Left colon (tissue), 2 donors: ENCODE measurements at places on chromosomes 2 and 18. TPM values are rescaled to one million over a fixed set of nuclear protein-coding genes. Genes with fewer than 3 reads are reported as not detected.

MYL12A gene
- 520 TPM for total RNA-seq

LRRC30 gene
- not detected for total RNA-seq

CD8B2 gene
- total RNA-seq = 0.08 TPM

CRYBA2 gene
- total RNA-seq = 4.1 TPM

CDCA7 gene
- 22.8 TPM for total RNA-seq

GRCh38 chr2:207311316-207312005, 145.7 kb upstream of the KLF7 start:
- DNase-seq = peak; percentile 44

DCDC2C gene
- not detected for total RNA-seq

DNA sequence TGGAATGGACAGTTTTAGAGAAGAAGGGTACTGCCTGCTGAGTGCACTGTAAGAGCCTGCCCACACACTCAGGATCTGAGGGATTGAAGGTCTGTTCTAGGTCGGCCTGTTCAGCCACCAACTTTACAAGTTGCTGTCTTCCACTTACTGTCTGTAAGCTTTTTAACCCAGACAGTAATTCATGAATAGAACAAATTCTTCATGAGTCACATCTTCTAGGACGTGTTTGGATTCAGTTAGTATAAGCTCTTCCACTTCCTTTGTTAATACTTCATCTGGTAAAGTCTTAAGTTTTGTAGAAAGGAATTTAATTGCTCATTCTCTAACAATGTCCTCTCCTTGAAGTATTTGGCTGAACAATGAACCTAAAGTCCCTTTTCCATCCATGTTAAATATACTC, 74.6 kb downstream of the PDE11A start:
- DNase-seq = no peak

UGT1A5 gene
- 2.1 TPM for total RNA-seq

DYNAP gene
- total RNA-seq = not detected

DNA sequence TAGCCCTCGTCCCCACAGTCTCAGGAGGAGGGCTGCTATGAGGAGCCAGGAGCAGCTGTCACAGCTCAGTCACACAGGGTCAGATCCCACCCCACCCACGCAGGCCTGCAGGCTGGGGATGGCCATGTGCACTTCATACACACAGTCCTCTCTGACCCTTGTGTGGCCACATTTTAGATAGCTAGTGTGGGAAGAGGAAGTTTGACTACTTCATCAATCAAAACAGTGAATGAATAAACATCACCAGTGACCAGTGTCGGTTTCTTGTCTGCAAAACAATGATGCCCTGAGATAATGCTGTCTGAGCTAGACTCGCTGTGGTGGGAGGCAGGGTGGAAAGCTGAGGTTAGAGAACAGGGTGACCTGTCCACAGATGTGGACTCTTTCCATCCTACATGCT, 107.1 kb downstream of the PIEZO2 start:
- no peak for DNase-seq

DNA sequence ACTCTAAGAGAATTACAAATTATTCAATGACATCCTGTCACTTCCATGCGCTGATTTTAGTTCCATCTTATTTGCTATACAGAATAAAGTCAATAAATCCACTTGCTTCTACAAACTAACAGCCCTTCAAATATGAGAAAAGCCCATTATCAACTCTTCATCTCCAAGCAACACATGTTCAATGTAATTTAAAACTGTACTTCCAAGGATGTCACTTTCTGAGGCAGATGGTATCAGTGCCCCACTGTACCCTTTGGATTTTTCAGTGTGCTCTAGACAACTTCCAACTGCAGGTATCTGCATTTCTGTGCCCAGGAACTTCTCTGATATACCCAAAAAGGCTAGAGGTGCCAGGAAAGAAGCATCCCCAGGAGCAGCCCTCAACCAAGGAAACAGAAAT, 87.6 kb downstream of the SMAD2 start:
- DNase-seq = no peak

- no peak for DNase-seq
Measured at GRCh38 chr2:204504594-204504993, 40.7 kb upstream of the PARD3B start.

DNA sequence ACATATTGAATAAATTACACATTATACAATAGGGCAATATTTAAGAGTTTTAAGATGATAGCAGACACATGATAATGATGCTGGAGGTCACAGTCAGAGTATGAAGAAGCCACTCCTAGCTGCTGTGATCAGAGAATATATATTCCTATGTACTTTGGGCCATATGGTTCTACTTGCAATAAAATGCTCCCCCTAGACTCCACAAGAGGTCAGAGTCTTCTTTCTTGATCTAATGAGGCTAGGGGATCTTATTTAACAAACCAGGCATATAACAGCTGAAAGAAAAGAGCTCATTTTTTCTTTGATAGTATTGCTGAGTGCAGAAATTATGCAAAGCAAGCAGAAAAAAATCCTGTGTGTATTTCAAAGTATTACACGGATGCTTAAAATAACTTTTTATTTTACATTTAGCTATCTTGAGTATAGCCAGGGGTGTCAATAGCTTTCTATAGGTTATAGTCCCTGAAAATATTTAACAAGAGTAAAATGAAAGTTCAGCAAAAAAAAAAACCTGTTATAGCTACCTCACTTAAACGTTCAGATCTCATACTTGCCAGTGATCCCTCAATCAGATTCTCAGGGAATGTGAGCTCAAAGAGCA, 748.7 kb upstream of the CHAC2 start:
- DNase-seq = no peak

DNA sequence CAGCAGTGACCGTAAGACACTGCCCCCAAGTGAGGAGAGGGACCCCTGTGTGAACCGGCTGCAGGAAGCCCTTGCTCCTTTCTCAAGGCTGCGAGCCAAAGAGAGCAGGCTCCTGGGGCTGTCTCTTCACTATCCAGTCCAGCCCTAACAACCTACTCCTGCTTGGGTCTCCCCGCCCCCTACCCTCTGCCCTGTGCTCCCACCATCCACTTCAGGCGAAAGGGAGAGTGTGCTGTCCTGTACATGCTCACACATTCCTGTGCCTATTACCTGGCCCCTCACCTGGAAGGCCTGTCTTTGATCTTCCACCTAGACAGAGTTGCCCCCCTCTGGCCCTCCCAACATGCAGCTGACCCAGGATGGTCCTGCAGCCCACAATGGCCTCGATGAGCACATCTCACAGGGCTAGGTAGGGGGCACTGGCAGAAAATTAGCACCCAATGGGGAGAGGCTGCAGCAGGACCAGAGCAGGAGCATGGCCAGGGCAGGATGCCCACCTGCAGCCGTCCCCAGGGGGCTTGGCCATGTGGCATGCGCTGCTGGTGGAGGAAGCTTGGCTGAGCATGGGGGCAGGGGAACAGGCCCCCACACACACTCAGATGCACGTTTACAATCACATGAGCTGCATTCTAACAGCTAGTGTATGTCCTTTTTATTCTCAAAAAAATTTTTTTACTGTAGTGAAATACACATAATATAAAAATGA, 93.5 kb downstream of the POLR1A start:
- DNase-seq = no peak

DNA sequence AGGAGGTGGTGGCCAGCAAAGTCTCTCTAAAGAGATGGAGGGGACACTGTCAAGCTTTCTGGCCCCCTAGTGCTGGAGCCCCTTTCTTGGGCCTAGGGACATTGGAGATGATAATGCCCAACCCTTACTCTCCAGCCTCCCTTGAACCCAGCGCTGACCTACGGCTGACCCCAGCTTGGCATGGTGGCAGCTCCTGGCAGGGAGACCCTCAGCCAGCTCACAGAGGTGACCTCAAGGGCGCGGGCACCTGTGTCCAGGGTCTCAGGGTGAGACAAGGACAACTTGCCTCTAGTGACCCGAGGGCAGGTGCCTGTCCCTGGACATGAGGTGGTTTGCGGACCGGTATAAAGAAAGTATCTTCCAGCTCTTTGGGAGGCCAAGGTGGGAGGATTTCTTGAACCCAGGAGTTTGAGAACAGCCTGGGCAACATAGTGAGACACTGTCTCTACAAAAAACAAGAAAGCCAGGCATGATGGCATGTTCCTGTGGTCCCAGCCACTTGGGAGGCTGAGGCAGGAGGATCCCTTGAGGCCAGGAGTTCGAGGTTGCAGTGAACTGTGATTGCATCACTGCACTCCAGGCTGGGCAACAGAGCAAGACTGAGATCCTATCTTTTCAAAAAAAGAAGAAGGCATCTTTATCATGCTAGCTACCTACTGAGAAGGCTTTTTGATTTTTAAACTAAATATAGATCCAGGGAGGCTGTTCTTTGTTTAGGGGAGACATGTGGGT, 3.3 kb upstream of the PER2 start:
- peak; percentile 29 for DNase-seq

RASGRP3 gene
- 2.8 TPM for total RNA-seq

DNA sequence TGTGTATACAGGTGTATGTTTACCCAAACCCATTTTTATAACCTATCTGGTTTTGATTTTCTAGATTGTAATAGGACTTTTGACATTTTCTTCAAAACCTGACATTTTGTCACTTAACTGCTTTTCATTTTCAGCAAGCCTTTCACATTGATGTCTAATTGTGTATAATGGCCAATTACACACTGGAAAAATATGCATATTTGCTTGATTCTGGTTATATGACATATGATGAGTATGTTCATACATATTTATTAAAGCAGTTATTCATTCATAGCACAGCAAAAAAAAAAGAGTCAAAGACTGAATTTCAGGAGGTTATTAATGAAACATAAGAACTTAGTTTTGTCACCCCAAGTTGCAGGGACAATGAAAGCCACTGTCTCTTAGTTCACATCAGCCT, 307.7 kb upstream of the TNP1 start:
- DNase-seq = no peak

- no peak for DNase-seq
Measured at GRCh38 chr2:105997711-105998110, 196.4 kb downstream of the UXS1 start.

- DNase-seq = no peak
Measured at GRCh38 chr2:61952288-61952687, 46.8 kb downstream of the COMMD1 start.

- peak; percentile 73 for DNase-seq
Measured at GRCh38 chr2:38535744-38536506, 66.8 kb downstream of the HNRNPLL start.

- DNase-seq = peak; percentile 28
Measured at GRCh38 chr2:37782721-37783371, 111.4 kb upstream of the CDC42EP3 start.

DNA sequence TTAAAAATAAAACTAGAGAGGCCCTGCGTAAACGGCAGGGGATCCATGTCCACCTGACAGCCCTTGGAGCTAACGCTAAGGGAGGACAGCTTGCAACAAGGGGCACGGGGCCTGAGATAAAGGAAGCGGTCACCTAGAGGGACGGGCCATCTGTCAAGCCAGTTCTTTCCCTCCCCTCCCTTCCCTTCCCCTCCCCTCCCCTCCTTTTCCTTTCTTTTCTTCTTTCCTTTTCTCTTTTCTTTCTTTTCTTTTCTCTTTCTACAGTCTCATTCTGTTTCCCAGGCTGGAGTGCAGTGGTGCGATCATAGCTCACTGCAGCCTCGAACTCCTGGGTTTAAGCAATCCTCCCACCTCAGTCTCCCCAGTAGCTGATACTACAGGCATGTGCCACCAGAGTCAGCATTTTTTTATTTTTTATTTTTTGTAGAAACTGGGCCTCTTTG, 34.5 kb upstream of the CTAGE1 start:
- no peak for DNase-seq

LRRTM4 gene
- 0.64 TPM for total RNA-seq

- no peak for DNase-seq
Measured at GRCh38 chr2:160993654-160994061, 166.6 kb upstream of the TANK start.

- no peak for DNase-seq
Measured at GRCh38 chr2:25558262-25558661, 115.1 kb downstream of the DTNB start.
